Activated CD4-positive, CD25-positive, alpha-beta regulatory T cell (primary cell): ENCODE measurements at places on chromosomes 3 and 15.

DNA sequence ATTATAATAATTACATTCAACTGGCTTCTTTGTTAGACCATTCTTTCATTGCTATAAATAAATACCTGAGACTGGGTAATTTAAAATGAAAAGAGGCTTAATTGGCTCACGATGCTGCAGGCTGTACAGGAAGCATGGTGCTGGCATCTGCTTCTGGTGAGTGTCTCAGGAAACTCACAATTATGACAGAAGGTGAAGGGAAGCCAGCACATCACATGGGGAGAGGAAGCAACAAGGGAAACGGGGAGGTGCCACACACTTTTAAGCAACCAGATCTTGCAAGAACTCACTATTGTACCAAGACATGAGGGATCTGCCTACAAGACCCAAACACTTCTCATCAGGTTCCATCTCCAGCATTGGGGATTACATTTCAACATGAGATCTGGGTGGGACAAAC lies 413.1 kb upstream of the ARRDC4 start:
- no peak for DNase-seq

GRCh38 chr3:49534581-49535441 lies 19.5 kb upstream of the BSN start:
- no peak for DNase-seq

- DNase-seq = no peak
Measured at GRCh38 chr15:50082066-50082465, 37.0 kb downstream of the ATP8B4 start.

GRCh38 chr3:124520970-124521369 lies 209.3 kb upstream of the UMPS start:
- DNase-seq = no peak

DNA sequence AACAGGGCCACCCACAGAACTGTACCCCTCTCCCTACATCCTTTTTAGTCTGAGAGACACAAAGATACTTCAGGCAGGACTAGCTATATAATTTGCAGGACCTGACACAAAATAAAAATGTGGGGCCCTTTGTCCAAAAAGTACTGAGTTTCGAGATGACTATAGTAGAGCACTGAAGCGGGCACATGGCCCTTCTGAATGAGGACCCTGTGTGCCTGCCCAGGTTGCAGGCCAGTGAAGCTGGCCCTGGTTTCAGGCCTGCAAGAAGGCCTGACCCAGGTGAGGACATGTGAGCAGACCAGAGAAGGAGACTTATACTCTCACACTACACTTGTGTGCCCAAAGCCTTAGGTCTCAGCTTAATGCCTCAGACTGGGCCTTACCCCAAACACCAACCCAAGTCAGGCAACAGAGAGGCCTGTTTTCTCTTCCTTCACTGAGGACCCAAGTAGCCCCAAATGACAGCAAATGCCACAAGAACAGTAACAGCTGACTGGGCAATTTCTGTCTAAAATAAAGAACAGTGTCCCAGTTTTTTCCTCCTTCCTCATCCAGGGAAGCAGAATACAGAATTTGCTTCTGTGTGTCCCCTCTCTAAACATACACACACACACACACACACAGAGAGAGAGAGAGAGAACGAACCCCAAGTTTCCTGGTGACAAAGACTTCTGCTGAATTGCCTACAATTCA lies 100.9 kb upstream of the ARHGEF3 start:
- no peak for DNase-seq

DNA sequence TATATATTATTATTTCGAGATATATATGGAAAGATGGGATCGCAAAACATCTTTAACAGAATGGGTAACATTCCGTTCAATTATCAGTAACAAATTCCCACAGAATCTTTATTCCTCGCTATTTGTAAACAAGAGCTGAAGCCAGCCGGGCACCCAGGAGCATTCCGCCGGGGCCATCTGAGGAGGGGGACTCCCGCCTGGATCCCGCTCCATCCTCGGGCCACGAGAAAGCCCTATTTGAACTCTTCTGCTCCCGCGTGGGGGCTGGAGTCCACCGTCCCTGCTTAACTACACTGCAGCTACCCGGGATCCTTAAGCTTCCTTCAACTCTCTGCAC lies 687 bp downstream of the GPR176 start:
- no peak for DNase-seq
